ENCODE measurements at places on chromosomes 13 and 19.

DNA sequence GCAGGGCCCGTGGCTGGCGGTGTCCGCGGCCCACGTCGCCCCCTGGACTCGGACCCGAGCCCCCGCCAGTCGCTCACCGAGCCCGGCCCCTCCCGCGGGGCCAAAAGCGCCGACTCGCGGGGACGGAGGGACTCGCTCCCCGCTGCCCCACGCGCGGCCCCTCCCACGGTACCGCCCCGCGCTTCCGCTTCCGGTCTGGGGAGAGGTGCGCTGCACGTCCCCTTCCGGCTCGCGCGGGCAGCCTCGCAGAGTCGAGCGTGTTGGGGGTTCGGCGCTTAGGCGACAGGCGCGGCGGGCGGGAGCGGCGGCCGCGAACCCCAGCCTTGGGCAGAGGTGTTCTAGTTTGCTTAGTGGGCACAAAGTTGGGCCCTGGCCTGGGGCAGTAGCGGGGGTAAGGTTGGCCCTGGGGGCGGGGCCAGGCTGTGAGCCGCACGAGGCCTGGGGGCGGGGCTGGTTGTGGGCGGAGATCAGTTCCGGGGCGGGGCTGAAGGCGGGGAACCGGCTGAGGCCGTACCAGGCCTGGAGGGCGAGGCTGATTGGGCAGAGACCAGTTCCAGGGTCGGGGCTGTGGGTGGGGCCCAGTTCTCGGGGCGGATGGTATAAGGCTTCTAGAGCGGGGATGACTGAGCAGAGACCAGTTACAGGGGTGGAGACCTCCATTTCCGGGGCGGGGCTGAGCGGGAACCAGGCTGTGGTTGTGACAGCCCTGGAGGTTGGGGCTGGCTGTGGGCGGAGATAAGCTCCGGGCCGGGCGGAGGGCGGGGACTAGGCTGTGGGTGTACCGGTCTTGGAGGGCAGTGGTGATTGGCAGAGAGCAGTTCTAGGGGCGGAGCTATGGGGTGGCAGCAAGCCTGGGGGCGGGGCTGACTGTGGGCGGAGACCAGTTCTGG is at the start of the genes MBD3L1 and ZNF558:
Gene MBD3L1 (plus strand): TSS at position 246 of the 890 bp plus-strand sequence. CDS start 10,302 bp downstream, outside the sequence.
Gene ZNF558 (minus strand): TSS at position 173 of the 890 bp plus-strand sequence. CDS start 9,645 bp downstream, outside the sequence.
- peak; percentile 94 for DNase-seq

GRCh38 chr19:47492571-47493377 is 8.8 kb upstream of the KPTN start:
- DNase-seq, result no peak

GRCh38 chr13:29935309-29935981 is 85.0 kb upstream of the UBL3 start:
- peak; percentile 60 for DNase-seq

DNA sequence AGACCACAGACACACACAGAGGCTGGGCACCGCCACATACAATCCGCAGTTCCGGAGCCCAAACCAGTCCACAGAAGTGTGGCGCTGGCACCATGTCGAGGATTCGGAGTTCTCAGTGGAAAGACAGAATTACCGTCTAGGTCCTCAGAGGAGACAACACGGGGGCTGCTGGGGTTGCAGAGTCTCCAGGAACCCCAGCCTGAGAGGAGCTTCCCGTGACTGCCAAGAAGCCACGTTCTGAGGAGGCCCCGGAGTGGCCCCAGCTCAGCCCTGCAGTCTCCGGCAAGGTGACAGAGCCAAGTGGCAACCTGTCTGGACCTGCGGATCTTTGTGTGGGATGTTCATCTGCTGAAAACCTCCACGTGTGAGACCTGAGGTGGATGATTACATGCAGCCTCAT is 7.3 kb upstream of the ADPRHL1 start:
- DNase-seq, result no peak

DNA sequence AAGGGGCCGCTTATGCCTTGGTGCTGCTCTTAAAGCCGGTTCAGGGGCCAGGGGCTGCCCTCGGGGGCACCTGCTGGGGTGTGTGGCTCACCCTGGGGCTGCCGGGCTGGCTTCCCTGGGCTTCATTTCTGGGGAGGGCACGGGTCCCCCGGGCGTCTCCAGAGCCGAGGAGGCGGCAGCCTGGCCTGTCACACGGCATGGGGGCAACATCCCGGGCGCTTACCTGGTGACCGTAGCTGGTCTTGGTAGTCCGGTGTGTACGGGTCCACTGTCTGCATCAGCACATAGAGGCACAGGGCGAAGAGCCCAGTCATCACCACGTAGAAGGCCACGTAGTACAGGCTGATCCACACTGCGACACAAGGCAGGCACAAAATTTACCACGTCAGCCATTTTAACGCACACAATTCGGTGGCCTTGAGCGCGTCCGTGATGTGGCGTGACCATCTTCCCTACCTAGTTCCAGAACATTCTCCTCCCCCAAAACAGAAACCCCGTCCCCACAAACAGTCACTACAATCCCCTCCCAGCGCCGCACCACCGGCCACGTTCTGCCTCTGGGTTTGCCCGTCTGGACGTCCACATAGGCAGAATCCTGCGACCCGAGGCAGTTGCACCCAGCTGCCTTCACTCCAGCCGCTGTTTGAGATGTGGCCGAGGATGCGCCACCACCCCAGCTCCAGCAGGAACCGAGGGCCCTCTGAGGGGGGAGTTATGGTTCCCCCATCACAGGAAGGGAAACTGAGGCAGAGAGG is 3.2 kb downstream of the ATP4B start:
- DNase-seq, result no peak

GRCh38 chr19:30743011-30743410 is 370.8 kb downstream of the ZNF536 start:
- DNase-seq, result no peak

DNA sequence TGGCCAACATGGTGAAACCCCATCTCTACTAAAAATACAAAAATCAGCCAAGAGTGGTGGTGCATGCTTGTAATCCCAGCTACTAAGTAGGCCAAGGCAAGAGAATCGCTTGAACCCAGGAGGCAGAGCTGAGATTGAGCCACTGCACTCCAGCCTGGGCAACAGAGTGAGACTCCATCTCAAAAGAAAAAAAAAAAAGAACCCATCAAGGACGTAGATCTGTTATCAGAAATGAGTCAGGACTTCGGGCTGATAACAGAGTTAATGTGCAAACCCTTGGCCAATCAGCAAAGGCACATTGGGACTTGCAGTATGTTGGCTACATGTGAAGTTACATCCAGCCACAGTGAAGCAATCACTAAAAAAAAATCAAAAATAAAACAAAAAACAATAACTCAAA is 4.8 kb upstream of the LGALS7B start:
- no peak for DNase-seq

- DNase-seq, result no peak
Observed at GRCh38 chr19:46197314-46198070, 32.0 kb upstream of the IGFL1 start.

DNA sequence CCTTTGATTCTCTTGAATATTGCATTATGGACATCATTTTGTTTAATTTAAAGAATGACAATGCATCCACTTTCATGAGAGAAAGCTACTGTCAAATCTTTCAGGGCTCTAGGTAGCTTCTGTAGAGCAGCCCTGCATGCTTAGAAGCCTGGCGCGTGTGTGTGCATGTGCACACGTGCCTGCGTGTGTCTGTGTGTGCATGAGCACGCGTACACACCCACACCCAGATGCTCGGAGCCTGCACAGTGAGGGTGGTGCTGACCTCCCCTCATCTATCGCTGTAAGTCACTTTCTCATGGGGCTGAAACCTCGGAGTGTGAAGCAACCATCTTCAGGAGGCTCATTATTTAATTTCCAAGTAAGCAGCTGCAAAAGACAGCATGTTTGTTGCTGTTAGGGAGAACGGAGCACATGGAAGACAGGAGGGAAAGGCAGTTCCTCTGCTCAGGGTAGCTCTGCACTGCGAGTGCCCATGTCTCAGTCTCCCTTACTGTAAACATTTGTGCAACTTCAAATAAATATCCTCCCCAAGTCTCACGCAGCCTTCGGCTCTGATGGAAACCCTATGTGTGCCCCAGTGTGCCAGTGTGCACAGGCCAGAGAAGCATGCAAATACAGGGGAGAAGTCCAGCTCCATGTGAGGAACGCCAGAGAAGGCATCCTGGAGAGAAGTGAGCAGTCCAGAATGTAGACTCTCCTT is 22.8 kb downstream of the TSHZ3 start:
- no peak for DNase-seq
